Common myeloid progenitor, CD34-positive (primary cell): ENCODE measurements at places on chromosomes 7 and 10.

DNA sequence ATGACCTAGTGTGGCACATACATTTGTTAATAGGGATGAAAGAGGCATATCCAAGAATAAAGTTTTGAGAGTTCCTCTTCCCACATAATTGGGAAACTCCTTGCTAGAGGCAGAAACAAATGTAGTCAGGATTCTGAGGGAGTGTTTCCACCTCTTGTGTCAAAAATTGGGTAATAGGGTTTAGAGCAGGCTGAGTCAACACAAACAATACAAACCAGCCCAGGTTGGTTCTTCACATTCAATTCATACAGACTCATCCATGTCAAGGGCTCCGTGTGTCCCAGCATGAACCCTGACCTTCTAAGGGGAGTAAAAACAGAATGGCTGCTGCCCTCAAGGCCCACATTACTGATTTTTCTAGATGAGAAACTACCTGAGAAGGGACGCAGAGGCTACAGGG is 75.3 kb downstream of the GLI3 start:
- DNase-seq = no peak
- H3K4me1 ChIP-seq = no peaks in the 10 kb centered on the region
- H3K27me3 ChIP-seq = no peaks in the 10 kb centered on the region
- no peak overlapping the region for H3K27ac ChIP-seq
- H3K36me3 ChIP-seq = no peaks in the 10 kb centered on the region
- H3K4me3 ChIP-seq = no peak overlapping the region

DNA sequence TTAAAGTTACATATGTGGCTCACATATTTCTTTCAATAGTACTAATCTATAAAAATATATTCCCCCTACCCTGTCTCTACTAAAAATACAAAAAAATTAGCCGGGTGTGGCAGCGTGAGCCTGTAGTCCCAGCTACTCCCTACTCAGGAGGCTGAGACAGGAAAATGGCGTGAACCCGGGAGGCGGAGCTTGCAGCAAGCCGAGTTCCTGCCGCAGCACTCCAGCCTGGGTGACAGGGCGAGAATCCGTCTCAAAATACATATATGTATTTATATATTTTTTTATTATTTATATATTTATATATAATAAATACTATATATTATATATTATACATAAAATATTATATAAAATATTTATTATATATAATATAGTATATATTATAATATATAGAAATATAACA is 69.7 kb upstream of the GRM3 start:
- no peak overlapping the region for H3K27ac ChIP-seq
- H3K36me3 ChIP-seq = no peaks in the 10 kb centered on the region
- no peak overlapping the region for H3K4me3 ChIP-seq
- DNase-seq = no peak

- H3K27ac ChIP-seq = no peak within 1 kb of the TSS
- no peaks in the 10 kb centered on the region for H3K27me3 ChIP-seq
- peak; percentile 90 for DNase-seq
- no peaks in the 10 kb centered on the region for H3K36me3 ChIP-seq
Observed at GRCh38 chr7:138981332-138982203, at the start of gene KIAA1549. TSS of gene KIAA1549 (minus strand) at chr7:138981389. CDS start at chr7:138981269, 120 bp downstream.

DNA sequence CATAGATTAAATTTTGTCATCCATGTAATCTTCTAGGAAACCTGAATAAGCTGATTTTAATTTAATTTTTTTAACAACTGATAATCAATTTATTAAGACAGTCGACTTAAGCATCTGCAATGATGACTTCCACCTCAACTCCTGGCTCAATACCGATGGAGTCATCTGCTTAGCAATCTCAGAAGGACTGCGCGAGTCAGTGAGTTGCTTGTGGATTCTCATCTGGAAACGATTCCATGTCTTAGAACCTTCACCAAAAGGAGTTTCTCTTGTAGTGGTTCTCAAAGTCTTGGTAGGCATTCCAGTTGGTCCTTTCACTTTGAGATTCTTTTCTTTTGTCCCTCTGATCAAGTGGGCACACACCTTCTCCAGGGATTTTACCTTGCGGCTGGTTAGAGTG is 85.5 kb downstream of the XRCC2 start:
- no peak overlapping the region for H3K4me3 ChIP-seq
- no peaks in the 10 kb centered on the region for H3K4me1 ChIP-seq
- H3K27me3 ChIP-seq = no peaks in the 10 kb centered on the region
- H3K27ac ChIP-seq = no peak overlapping the region
- no peak for DNase-seq

DNA sequence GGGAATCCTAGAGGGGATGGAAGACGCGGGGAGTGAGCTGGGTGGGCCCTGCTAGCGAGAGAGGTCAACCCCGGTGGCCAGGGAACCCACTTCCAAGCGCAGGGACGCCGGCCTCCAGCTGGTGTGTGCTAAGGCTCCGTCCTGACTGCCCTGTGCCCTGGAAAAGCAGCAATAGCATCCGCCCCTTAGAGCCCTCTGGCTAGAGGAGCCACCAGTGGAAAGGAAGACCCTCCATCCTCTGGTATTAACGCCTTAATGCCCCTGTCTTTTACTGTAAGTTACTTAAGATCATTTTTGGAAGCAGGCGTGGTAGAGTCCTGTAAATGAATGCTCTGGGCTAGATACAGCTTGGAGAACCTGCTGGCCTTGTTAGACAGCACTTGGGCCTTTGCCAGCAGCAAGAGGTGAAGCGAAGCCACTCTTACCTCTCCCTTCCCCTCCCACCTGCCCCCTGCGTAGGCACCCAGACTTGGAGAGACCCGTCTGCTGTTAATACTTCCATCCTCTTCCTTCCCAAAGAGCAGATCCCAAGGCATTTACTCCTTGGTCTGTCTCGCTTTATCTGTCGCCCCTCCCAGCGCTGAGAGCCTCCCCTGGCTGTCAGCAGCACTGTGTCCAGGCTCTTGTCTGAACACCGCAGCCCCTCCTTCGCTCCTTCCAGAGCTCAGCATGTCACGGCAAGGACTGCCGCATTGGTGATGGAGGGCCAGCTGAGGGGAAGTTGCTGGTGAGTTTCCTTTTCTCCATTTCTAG is 4.6 kb downstream of the REPIN1 start:
- peaks cover 54% of the 10 kb centered on the region for H3K4me1 ChIP-seq
- peak; percentile 33 for DNase-seq
- H3K36me3 ChIP-seq = peaks cover 21% of the 10 kb centered on the region
- peak overlapping the region; percentile 70 for H3K27ac ChIP-seq
- no peaks in the 10 kb centered on the region for H3K27me3 ChIP-seq

- H3K27me3 ChIP-seq = no peaks in the 10 kb centered on the region
- H3K4me3 ChIP-seq = no peak overlapping the region
- H3K36me3 ChIP-seq = no peaks in the 10 kb centered on the region
- peaks cover 21% of the 10 kb centered on the region for H3K4me1 ChIP-seq
Observed at GRCh38 chr10:114539623-114540022, 118.5 kb downstream of the ABLIM1 start.

DNA sequence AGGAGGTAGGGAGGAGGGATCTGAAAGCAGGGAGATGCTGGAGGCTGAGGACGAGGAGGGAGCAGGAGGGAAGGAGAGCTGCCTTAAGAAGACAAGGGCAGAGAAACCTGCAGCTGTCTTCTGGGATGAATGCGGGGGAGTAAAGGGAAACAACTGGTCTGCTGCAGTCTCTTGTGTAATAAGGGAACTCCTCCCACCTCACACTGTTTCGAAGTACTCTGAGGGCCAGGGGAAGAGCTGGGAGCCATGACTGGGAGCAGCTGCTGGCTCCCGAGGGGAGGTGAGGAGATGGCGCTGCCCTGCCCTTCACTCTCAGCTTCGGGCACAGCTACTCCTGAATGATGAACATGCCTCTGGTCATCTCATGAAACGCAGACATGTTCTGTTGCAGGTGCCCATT is 65.1 kb downstream of the CLEC2L start:
- no peaks in the 10 kb centered on the region for H3K4me1 ChIP-seq
- peaks cover 19% of the 10 kb centered on the region for H3K36me3 ChIP-seq
- DNase-seq = peak; percentile 21
- no peak overlapping the region for H3K27ac ChIP-seq

- peaks cover 5% of the 10 kb centered on the region for H3K27me3 ChIP-seq
- H3K4me3 ChIP-seq = no peak overlapping the region
- no peak overlapping the region for H3K27ac ChIP-seq
Observed at GRCh38 chr7:1733206-1733907, 63.3 kb downstream of the ELFN1 start.

DNA sequence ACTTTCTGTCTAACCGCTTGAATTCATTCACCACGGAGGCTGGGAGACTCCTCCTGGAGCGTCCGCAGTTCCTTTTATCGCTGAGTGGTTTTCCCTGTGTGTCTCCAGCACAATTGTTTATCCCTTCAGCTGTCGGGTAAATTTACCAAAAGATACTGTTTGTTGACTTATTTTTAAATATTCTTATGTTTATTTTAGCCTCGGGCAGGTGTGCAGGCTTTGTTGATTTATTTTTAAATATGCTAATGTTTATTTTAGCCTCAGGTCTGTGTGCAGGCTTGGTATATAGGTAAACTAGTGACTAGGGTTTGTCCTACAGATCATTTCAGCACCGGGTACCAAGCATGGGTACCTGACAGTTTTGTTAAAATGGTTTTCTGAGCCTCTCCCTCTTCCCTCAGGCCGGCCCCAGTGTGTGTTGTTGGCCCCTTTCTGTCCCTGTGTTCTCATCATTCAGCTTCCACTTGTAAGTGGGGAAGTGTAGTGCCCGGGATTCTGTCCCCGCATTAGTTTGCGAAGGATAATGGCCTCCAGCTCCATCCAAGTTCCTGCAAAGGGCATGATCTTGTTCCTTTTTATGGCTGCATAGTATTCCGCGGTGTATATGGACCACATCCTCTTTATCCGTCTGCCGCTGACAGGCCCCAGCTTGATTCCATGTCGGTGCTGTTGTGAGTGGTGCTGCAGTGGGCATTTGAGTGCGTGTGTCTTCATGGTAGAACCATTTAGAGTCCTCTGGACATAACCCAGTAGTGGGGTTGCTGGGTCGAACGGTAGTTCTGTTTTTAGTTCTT is 5.3 kb downstream of the GET4 start:
- H3K4me3 ChIP-seq = no peak overlapping the region
- peaks cover 8% of the 10 kb centered on the region for H3K4me1 ChIP-seq
- no peaks in the 10 kb centered on the region for H3K27me3 ChIP-seq
- H3K27ac ChIP-seq = no peak overlapping the region
- H3K36me3 ChIP-seq = no peaks in the 10 kb centered on the region
- no peak for DNase-seq

- no peaks in the 10 kb centered on the region for H3K27me3 ChIP-seq
- no peak overlapping the region for H3K27ac ChIP-seq
- H3K4me3 ChIP-seq = no peak overlapping the region
- H3K36me3 ChIP-seq = no peaks in the 10 kb centered on the region
Observed at GRCh38 chr10:64368298-64368697, 847.1 kb downstream of the REEP3 start.

DNA sequence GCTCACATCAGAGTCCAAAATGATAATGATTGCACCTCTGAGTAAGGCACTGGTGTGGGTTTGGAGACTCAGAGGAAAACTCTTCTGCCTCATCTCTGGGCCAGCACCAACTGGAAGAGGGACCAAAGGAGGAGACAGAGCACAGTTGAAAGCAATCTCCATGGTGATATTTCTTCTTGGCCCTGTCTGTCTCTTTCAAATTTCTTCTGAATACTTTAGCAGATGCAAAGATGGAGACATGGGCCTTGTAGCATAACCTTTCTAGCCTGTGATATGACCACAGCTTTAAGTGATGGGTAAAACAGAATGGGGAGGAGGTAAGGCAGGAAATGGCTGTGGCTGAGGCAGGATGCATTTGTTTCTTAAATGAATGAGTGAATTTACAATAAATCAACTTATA is 12.2 kb upstream of the GIMAP7 start:
- DNase-seq = peak; percentile 88
- H3K36me3 ChIP-seq = no peaks in the 10 kb centered on the region
- peaks cover 10% of the 10 kb centered on the region for H3K4me1 ChIP-seq

GRCh38 chr10:100254191-100254590 is 13.2 kb downstream of the CWF19L1 start:
- H3K27me3 ChIP-seq = no peaks in the 10 kb centered on the region
- no peaks in the 10 kb centered on the region for H3K4me1 ChIP-seq
- H3K4me3 ChIP-seq = no peak overlapping the region
- no peak overlapping the region for H3K27ac ChIP-seq
- no peak for DNase-seq

- H3K4me1 ChIP-seq = no peaks in the 10 kb centered on the region
- no peaks in the 10 kb centered on the region for H3K27me3 ChIP-seq
- H3K36me3 ChIP-seq = no peaks in the 10 kb centered on the region
- H3K4me3 ChIP-seq = no peak overlapping the region
Observed at GRCh38 chr10:42654419-42654818, 16.0 kb upstream of the ZNF33B start.

GRCh38 chr7:107995184-107996071 is 7.5 kb downstream of the LAMB1 start:
- no peak overlapping the region for H3K27ac ChIP-seq
- no peak overlapping the region for H3K4me3 ChIP-seq
- no peaks in the 10 kb centered on the region for H3K36me3 ChIP-seq
- no peaks in the 10 kb centered on the region for H3K4me1 ChIP-seq
- H3K27me3 ChIP-seq = peaks cover 28% of the 10 kb centered on the region

DNA sequence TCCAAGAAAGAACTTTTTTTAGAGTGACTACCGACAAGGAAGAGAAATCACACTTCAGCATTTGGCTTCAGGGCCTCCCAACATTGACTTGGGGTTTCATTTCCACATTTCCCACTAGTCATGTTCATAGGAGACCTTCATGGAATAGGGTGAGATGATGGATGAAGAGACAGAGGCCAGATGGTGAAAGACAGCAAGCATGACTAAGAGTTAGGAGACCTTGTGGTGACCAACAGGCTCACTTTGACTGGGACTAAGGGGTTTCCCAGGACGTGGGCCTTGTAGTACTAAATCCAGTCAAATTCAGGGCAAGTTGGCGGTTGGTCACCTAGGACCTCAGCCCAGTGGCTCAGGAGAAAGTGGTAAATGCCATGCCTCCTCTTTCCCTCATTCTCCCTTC is 3.0 kb upstream of the GIMAP5 start:
- H3K36me3 ChIP-seq = no peaks in the 10 kb centered on the region
- H3K4me1 ChIP-seq = peaks cover 6% of the 10 kb centered on the region
- no peak overlapping the region for H3K4me3 ChIP-seq
- DNase-seq = no peak

DNA sequence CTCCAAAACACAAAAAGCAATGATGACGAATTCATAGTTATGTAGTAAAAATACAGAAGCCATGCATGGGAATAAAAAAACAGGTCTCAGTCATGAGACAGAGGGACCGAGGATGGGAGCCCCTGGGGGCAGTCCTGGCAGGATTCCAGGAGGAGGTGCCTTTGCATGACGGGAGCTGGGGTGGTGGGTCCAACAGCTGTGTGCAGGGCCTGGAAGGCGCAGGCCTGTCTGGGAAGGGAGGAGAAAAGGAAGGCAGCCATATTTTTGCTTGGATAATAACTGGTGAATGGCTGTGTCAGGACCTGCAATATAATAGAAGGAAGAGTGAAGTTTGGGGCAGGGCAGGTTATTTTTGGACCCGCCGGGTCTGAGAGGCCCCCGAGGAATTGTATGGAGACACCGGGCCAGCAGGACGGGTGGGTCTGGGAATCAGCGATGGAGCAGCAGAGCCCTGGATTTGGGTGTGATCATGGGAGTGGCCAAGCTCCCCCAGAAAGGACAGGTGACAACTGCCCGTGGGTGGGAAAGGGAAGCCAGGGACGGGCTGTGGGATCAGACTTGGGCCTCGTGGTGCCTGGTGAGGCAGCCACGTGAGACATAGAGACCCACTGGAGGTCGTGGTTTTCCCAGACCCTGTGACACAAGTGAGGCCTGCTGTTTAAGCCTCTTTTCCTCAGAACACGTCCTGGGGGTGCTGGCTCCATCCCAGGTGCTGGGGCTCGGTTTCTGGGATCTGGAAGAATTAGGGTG is 2.9 kb upstream of the JAKMIP3 start:
- peaks cover 18% of the 10 kb centered on the region for H3K27me3 ChIP-seq
- no peak for DNase-seq
- H3K36me3 ChIP-seq = no peaks in the 10 kb centered on the region
- no peaks in the 10 kb centered on the region for H3K4me1 ChIP-seq
